ENCODE measurements at places on chromosomes 2 and 18. TPM values are rescaled to one million over a fixed set of nuclear protein-coding genes. Genes with fewer than 3 reads are reported as not detected.

GRCh38 chr18:79275992-79276391 lies 119.7 kb upstream of the NFATC1 start:
- no peak for DNase-seq

DNA sequence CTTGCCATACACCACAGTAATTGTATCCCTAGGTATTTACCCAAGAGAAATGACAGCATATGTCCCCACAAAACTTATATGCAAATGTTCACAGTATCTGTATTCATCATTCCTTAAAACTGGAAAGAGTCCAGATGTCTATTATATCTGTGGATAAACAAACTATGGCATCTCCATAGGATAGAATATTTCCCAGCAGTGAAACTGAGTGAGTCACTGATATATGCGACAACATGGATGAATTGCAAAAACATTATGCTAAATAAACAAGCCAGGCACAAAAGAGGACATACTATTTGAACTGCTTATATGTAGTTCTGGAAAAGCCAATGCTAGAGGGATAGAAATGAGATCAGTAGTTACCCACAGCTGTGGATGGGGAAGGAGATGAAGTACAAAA lies 359.4 kb upstream of the DSEL start:
- DNase-seq, result no peak

GRCh38 chr2:208366215-208367127 lies 40.1 kb upstream of the PTH2R start:
- DNase-seq, result no peak

- DNase-seq, result no peak
Measured at GRCh38 chr2:148952621-148953020, 77.6 kb downstream of the KIF5C start.

DNA sequence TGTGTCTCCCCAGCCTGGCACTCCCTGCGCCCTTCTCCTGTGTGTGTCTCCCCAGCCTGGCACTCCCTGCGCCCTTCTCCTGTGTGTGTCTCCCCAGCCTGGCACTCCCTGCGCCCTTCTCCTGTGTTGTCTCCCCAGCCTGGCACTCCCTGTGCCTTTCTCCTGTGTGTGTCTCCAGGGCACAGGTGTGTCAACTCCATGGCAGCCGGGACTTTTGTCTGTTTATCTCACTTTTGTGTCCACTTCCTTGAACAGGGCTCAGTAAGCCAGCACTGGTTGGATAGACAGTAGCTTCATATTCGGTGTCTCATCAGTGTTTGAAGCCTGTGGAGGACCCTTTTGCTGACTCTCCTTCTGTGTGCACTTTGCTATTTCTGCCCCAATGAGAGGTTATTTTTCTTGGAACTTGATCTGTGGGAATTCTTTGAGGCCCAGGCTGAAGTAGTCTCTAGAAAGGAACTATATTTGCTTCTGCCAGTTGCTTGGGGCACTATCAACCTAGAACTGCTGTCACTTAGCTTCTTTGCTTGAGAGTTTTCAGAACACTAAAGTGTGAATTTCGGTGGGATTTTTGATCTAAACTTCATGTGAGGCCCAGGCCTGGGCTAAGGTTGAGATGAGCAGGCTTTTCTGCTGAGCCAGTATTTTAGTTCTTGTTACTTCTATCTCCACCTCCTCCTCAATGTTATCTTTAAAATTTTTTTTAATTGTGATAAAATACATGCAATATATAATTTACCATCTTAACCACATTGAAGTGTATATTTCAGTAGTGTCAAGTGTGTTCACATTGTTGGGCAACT lies 8.3 kb upstream of the ASB1 start:
- no peak for DNase-seq

KCNJ13 gene
- not detected for total RNA-seq

DNA sequence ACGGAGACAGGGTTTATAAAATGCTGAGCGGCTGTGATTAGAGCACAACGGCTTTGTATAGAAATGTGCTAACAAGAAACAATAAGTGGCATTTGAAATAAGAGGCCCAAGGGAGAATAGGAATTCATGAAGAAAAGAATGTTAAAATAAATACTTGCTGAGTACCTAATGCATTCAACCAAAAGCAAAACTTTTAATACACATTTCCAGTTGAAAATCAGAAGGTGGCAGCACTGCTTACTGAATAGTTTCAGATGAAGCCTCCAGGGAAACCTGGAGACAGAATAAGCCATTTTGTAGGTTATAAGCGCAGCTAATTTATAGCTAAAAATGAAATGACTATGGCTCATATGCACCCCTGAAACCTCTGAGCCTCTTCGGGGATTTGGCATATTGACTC lies 286.6 kb downstream of the DPP10 start:
- DNase-seq, result no peak

TUBB8B gene
- total RNA-seq, result not detected

HNMT gene
- total RNA-seq, result not detected

PLEK gene
- 0.88 TPM for total RNA-seq

DNA sequence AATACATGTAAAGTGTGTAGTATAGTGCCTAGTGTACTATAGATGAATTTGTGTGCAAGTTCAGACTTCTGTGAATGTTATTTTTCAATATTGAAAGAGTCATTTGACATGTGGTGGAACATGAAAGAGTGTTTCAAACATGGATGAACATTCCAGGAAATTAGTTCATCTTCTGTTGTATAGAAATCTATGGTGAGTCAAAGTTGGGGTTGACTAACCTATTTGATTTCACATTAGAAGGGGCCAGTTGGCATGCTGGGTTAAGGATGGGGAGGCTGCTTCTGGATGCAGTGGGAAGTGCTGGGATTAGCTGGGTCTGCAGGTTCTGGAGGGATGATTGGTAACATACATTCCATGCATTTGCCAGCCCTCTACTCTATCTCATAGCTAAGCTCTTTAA lies 50.6 kb downstream of the LYPD6B start:
- no peak for DNase-seq

EFR3B gene
- total RNA-seq, result 1.2 TPM

CD302 gene
- 0.20 TPM for total RNA-seq

DNA sequence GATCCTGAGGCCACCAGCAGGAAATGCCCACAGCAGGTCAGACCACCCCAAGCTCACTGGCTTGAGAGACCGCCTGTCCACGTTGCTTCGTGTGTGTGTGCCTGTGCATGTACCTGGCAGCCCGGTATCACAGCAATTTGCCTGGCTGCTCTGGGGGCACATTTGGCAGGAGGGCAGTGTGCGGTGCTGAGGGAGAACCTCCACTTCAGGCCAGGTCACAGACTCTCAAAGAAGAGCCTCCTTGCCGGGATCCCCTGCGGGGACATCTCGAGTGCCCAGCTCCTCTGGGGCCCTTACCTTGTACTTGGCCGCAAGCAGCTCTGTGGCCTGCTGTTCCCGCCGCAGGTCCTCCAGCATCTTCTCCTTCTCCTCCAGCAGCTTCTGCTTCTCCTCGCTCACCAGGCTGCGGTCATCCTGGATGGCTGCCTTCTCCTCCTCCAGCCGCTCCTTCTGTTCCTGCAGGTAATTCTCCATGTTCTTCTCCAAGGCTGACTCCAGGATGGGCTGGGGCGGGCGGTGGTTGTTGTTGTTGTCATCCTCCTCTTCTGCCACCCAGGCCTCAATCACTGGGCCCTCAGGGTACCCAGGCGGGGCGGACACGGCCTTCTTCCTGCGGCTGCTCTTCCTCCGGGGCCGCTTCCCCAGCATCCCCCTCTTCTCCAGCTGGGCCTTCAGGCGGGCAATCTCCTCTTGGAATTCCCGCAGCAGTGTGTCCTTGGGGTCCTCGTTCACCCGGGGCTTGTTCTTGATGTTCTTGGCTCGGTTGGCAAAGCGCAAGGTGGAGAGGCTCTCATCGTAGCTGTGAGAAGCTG lies 2.0 kb downstream of the KIF3C start:
- DNase-seq, result no peak

- peak; percentile 60 for DNase-seq
Measured at GRCh38 chr2:178072383-178073301, at the start of gene PDE11A. Gene PDE11A, minus strand, starts transcription at chr2:178072777. Its CDS starts 340 bp downstream, at chr2:178072437.

GRCh38 chr18:44988821-44989587 lies 308.3 kb downstream of the SETBP1 start:
- DNase-seq, result no peak

GRCh38 chr2:152620208-152620607 lies 97.1 kb downstream of the PRPF40A start:
- no peak for DNase-seq

- no peak for DNase-seq
Measured at GRCh38 chr2:156215656-156216055, 116.9 kb downstream of the NR4A2 start.

- DNase-seq, result peak; percentile 54
Measured at GRCh38 chr2:239396881-239397681, 3.7 kb downstream of the HDAC4 start.

DNA sequence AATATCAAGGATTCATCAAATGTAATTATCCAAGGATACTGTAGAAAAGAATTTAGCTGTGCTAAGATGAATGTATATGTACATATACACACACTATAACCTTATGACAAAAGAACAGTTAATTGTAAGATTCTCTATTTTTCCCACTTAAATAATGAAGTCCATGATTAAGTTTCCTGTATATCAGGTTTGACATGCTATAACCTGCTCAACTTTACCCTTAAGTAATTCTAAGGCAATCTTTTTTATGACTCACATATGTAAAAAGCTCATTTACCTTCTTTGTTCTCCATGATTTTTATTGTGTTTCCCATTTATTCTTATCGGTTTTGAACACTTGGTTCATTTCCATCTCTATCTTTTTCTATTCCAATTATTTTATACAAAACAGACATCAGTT lies 1213.1 kb upstream of the SLC39A10 start:
- DNase-seq, result no peak

DNA sequence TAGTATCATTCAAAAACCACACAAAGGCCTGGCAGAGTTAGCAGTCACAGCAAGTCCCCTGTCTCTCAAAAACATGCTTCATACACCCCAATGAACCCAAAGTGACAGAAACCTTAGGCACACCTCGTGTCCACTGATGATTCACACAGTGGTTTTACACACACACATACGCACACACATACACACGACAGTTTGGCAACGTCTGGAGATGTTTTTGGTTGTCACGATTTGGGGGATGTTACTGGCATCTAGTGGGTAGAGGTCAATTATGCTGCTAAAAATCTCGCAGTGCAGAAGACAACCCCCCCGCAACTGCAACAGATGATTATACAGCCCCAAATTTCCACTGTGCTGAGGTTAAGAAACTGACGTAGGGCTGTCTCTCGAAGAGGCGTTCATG lies 72.9 kb upstream of the PARD3B start:
- DNase-seq, result no peak
